Activated naive CD4-positive, alpha-beta T cell treated with Interleukin-2 at 50 U/mL for 16 hours (primary cell): ENCODE measurements at places on chromosomes 6 and 20.

DNA sequence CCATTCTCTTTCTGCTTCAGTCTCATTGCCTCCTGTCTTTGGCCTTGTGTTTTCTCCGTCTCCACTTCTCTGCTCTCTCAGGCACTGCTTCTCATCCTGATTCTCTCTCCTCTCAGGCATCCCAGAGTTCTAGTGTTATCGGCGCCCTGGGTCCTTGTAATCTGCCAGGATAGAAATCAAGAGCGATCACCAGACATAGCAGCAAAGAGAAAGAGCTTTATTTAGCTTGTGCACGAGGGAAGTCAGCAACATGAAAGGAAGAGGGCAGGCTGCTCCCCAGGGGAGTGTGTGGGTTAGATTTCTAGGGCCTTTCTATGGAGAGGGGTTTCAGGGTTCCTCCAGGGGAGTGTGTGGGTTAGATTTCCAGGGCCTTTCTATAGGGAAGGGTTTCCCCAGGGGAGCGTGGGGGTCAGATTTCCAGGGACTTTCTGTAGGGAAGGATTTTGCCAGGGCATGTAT lies 32.5 kb downstream of the SUN5 start:
- DNase-seq = peak; percentile 33

- no peak for DNase-seq
These were observed 62.8 kb upstream of the UFL1 start for GRCh38 chr6:96458771-96459170.

- DNase-seq = no peak
These were observed 92.6 kb downstream of the MAP3K7 start for GRCh38 chr6:90494067-90494780.

DNA sequence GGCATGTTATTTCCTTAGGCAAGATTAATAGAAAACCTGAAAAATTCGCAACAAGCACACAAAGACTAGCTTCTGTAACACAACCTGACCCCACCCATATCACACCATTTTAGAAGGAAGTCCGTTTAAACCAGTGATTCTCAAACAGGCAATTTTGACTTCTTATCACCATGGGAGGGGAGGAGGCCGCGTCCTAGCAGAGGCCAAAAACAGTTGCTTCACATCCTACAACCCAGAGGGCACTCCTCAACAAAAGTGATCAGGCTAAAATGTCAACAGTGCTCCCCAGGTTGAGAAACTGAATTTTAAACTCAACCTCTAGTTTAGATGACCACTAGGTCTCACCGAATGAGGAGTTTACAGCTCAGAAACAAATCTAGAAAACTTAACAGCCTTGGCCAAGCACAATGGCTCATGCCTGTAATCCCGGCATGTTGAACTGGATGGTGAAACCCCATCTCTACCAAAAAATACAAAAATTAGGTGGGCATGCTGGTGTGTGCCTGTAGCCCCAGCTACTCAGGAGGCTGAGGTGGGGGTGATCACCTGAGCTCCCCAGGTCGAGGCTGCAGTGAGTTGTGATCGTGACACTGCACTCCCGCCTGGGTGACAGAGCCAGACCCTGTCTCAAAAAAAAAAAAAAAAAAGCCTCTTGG lies 3.4 kb downstream of the SNX5 start:
- no peak for DNase-seq

DNA sequence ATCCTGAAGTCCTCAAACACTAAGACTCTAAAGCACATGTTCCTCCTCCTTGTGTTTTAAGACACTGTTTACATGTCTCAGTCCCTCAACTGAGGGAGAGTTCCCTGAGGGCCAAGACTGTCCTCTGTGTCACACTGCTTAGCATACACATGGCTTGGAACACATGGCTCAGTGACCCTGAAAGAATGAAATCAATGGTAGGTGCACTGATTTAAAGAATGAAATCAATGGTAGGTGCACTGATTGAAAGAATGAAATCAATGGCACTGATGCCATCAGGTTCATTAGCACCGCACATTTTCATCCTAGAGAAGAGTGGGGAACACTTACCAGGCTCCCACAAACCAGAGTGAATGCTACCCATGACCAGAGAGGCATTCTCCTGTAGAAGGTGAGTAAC lies 9.8 kb downstream of the TOMM34 start:
- DNase-seq = no peak

GRCh38 chr6:132131351-132131750 lies 180.2 kb upstream of the CCN2 start:
- DNase-seq = no peak

- no peak for DNase-seq
These were observed 191.5 kb downstream of the CDH4 start for GRCh38 chr20:61443443-61444126.

DNA sequence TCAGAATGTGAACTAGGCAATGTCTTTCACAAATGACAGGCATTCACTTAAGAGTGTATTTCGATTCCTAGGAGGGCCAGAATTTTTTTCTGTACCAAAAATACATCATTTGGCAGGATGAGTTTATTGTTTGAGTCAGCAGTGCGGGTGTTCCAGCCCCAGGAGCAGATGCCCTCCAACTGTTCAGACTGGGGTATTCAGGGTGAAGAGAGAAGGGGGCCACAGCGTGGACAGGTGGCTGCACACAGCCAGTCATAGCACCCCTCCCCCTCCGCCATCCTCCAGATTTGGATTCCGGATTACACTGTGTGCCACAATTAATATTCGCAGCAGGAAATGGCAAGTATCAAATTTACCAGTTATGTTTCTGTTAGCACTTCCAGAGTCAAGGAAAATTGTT lies 38.6 kb downstream of the RIPOR2 start:
- DNase-seq = no peak

DNA sequence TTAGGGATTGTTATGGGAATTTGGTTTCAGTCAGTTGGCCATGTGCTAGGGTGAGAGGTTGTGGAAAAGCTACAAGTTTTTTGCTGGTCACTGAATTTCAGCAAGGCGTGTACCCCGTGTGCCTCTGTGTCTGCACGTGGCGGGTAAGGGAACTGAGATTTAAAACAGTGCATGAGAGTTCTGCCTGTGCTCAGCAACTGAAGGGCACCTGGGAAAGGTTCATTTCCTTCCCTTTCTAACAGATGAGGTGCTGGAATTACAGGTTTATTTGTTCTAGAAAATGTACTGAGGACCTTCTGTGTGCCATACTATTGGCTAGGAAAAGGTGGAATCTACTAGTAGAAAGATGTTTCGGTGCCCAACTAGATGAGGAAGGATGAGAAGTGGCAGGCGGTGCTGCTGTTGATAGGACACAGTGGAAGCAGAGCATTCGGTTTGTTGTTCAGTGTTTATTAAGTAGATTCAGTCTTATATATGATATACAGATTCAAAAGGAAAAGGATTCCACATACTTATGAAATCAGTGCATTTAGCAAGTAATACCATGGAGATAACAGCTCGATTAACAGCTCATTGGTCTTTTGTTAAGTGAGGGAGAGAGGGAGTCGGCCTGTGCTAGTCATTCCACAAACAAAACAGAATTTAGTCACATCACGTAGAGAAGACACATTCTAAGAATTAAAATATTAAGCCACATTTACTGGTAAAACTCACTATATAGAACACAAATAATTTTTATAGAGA lies 84.7 kb downstream of the ASXL1 start:
- peak; percentile 0 for DNase-seq

- DNase-seq = no peak
These were observed 134.5 kb downstream of the VEGFA start for GRCh38 chr6:43904311-43905123.

- no peak for DNase-seq
These were observed 19.5 kb downstream of the TMEM151B start for GRCh38 chr6:44289726-44290260.

GRCh38 chr6:84095156-84095555 lies 61.6 kb downstream of the MRAP2 start:
- no peak for DNase-seq

GRCh38 chr20:57091748-57092111 lies 174.7 kb downstream of the BMP7 start:
- DNase-seq = no peak

GRCh38 chr20:32063695-32064094 lies 11.7 kb downstream of the HCK start:
- DNase-seq = no peak

DNA sequence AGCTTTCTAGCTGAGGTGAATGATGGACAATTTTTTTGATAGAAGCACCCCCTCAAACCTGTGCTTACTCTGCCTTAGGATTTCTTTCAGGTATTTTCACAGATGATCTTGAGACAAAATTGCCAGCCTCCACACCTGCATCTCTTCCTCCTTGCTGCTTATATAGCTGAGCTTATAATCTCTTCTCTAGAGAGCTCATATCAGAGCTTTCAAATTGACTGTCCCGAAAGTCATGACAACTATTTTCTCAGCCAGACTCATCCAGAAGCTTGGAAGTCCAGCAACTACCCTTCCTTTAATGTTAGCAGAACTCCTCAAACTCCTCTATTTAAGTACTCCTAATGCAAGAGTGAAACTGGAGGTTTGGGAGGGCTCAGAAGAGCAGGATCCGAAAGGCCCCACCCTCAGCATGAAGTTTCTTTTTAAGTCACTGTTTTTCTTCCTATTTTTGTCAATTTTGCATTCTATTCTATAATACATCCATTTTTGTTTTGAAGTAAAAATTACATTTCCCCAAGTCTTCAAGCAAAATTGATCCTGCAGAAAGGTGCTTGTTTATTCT lies 12.7 kb downstream of the CGA start:
- DNase-seq = no peak

GRCh38 chr20:46708172-46708860 lies 1.1 kb upstream of the SLC2A10 start:
- DNase-seq = no peak

- no peak for DNase-seq
These were observed 176.1 kb downstream of the TTLL2 start for GRCh38 chr6:167500961-167501360.

GRCh38 chr6:130189531-130190397 lies 33.0 kb downstream of the SAMD3 start:
- no peak for DNase-seq

DNA sequence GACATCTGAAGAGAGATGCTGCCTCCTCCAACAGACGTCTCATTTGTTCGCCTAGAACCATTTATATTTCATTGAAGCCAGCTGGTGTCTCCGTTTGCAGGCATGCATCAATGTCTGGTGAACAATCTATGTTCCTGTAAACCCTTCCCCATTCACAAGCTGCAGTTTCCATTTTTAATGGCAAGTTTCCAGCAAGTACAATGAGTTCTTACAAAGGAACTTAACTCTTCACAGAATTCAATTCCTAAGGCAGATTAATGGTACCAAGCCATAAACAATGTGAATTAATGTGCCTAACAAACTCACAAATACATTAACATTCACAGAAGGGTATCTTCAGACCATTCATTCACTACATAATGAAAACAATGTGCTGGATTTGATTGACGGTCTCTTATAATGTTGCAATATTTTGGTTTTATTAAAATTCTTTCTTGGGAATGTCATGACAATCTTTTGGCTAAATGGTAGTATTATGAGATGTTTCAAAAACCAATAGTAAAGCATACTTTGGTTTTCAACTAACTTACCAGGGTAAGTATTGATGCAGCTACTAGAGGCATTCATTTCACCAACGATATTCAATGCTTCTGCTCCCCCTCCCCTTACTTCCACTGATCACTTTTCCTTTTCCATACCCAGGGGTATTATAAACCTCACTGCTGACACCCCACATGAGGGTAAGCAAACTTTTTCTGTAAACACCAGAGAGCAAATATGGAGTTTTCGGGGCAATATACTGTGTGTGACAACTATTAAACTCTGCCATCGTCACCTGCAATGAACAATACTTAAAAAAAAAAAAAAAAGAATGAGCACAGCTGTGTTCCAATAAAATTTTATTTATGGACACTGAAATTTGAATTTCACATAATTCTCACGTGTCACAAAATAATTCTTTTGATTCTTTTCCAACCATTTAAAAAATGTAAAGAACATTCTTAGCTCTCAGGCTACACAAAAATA lies 4.2 kb downstream of the AKIRIN2 start:
- DNase-seq = no peak

DNA sequence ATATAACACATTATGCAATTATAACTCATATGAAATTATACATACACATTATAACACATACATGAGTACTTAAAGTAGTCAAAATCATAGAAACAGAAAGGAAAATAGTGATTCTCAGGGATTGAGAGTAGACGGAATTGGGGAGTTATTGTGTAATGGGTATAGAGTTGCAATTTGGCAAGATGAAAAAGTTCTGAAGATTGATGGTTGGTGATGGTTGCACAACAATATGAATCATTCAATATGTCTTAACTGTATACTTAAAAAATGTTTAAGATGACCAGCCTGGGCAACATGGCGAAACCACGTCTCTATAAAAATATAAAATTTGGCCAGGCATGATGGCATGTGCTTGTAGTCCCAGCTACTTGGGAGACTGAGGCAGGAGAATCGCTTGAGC lies 372.7 kb downstream of the CDKAL1 start:
- no peak for DNase-seq

DNA sequence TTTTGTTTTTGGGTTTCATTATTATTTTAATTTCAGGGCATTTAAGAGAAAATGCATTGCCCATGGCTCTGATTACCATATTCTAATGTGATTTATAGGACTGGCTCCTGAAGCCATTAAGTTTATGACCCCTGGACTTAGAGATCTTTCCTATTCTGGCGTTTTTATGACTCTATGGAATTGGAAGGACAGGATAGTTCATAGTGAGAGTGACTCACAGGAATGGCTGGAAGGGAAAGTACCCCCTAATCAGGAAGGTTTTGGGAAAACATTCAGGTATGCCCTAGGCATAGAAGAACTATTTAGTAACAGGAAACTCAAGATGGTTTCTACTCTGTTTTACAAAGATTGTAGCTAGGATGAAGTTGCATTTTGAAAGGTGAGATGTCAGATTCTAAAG lies 108.6 kb upstream of the SLC2A12 start:
- DNase-seq = no peak

DNA sequence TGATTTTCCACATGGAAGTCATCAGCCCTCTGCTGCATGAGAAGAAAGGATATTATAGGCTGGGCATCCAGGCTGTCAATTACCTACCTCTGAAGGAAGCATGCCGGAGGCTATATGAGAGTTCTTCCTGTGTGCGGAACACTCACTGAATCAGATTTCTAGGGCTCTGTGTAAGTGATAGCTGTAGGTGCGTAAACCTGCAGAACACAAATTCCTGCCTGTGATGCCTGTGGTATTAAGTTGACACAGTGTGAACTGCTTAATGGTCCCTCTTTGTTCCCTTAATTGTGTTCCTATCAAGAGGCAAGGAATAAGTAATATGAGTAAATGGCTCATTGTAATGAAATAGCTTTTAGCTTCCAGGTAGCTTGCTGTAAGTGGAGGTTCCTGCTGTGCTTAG lies 103.3 kb downstream of the ANKS1A start:
- DNase-seq = no peak

GRCh38 chr20:3885715-3886114 lies 3.5 kb upstream of the PANK2 start:
- DNase-seq = no peak

DNA sequence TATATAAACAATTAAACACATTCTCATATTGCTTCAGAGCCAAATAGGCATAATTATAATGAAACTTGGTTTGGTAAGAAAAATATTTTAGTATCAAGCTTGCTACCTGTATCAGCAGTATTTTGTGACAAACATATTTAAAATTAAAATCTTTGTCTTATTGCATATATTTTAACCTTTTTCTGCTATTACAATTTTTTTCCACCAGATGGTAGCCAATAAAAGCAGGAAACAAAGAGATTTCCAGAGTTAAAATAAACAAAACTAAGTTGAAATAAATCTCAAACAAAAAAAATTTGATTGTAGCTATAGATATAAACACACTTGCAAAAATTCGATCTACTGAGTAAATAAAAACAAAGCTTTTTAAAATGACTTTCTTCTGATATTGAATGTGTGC lies 491.3 kb upstream of the GJE1 start:
- DNase-seq = no peak
